ENCODE measurements at places on chromosomes 5 and 9. TPM values are rescaled to one million over a fixed set of nuclear protein-coding genes. Genes with fewer than 3 reads are reported as not detected.
A peak's percentile ranks its signal among the peaks of the same experiment; 100 is the strongest.

DNA sequence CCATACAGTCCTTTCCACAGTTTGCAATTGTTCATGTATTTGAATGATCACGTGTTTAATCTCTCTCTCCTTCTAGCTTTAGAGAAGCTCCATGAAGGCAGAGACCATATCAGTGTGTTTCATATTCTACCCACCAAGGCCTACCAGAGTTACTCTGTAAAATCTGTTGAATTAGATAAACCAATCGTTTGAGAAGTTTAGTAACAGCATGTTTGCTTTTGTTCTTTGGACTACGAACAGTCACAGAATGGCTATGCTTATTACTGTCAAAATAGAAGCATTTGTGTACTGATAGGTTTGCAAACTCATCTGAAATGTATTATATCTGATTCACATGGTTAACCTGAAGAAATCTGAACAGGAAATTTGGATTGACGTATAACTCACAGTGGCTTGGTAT is 93.8 kb downstream of the ITGA1 start:
- no peak for DNase-seq
- no peaks in the 10 kb centered on the region for H3K4me1 ChIP-seq

The GNPDA1 gene
- total RNA-seq, result 40.5 TPM

The CCDC180 gene
- 5.8 TPM for total RNA-seq

GRCh38 chr9:131986089-131986488 is 93.6 kb downstream of the MED27 start:
- H3K27me3 ChIP-seq, result no peaks in the 10 kb centered on the region
- H3K4me3 ChIP-seq, result no peak overlapping the region
- no peak overlapping the region for H3K27ac ChIP-seq
- peaks cover 2% of the 10 kb centered on the region for H3K4me1 ChIP-seq

DNA sequence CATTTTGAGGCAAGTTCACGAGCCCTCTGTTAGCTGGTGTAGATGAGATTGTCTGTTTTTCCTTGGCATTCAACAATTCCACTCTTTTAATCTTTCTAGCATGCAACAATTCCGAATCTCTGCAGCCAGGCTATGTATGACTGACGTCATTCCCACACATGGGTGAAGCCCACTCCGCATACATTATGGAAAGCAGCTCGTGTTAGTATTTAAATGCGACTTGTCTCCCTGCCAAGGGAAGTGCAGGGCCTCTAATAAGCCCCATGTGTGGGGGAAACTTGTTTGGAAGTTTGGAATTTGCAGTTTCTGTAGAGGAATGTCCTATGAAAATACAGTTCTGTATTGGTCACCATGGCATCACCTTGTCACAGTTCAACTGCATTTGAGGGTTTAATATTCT is 146.0 kb upstream of the FBXL7 start:
- H3K4me1 ChIP-seq, result no peaks in the 10 kb centered on the region
- no peaks in the 10 kb centered on the region for H3K27me3 ChIP-seq
- H3K36me3 ChIP-seq, result no peaks in the 10 kb centered on the region

DNA sequence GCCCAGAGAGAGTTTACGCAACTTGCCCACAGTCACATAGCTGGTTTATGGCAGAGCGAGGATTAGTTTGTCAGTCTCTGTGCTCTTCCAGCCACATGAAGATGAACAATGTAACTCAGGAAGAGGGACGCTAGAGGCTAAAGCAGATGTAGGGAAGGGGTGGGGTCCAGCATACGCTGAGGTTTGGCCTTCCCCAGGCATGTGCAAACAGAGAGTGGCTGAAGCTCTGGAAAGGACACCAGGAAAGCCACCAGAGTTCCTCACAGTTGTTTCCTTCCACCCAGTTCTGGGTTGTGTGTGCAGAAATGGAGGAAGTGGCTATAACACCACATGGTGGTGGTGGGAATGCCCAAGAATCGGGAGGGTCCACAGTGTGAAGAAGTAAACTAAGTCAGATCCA is 60.0 kb downstream of the SNX18 start:
- no peaks in the 10 kb centered on the region for H3K36me3 ChIP-seq
- H3K4me3 ChIP-seq, result no peak overlapping the region
- no peak overlapping the region for H3K27ac ChIP-seq
- peaks cover 3% of the 10 kb centered on the region for H3K27me3 ChIP-seq
- no peak for DNase-seq
- H3K4me1 ChIP-seq, result peaks cover 10% of the 10 kb centered on the region

- peaks cover 3% of the 10 kb centered on the region for H3K4me1 ChIP-seq
- peaks cover 64% of the 10 kb centered on the region for H3K27me3 ChIP-seq
- peak overlapping the region; percentile 65 for H3K4me3 ChIP-seq
- no peak overlapping the region for H3K27ac ChIP-seq
These were observed 11.3 kb downstream of the PROP1 start for GRCh38 chr5:177984584-177985206.

GRCh38 chr9:31089549-31090221 is 1294.8 kb upstream of the ACO1 start:
- no peak for DNase-seq
- H3K4me1 ChIP-seq, result no peaks in the 10 kb centered on the region
- H3K27me3 ChIP-seq, result no peaks in the 10 kb centered on the region
- no peak overlapping the region for H3K4me3 ChIP-seq
- no peak overlapping the region for H3K27ac ChIP-seq

- H3K4me3 ChIP-seq, result no peak overlapping the region
- DNase-seq, result no peak
- H3K27ac ChIP-seq, result no peak overlapping the region
- H3K36me3 ChIP-seq, result peaks cover 9% of the 10 kb centered on the region
- H3K27me3 ChIP-seq, result no peaks in the 10 kb centered on the region
These were observed 111.1 kb downstream of the AGTPBP1 start for GRCh38 chr9:85630676-85631075.
